ENCODE measurements at places on chromosomes 4 and X.

DNA sequence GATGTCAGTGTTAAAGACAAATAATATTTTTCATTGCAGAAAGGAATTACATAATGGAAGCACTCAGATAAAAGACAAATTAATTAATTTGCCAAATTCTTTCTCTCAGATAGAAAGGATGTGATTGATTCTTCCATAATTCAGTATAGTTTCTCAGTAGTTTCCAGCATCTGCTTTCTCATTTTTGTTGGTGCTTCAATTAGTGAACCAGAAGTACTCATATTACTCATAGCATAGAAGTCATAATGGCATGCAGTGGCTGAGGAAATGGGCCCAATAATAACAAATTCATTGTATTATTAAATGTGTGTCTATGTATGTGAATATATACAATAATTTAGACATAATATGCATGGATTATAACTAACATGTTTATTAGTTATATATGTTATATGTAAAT is 393.3 kb upstream of the TRAM1L1 start:
- DNase-seq, result no peak

DNA sequence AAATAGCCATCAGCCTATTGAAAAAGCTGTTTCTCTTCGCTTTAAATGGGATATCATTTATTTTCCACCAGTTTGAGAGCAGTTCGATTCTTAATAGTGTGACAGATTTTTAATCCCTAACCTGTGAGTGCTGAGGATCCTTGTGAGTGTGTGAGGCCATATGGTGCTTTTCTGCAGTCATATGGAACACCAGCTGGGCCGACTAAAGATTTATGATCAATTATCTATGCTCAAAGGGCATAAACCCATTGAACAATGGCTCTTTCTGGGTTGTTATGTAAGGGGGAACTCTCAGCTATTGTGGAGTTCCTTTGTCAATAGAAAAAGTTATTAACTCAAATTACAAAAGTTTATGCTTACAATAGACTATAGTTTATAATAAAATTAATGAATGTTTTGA is 1003.6 kb downstream of the FAT4 start:
- DNase-seq, result no peak

DNA sequence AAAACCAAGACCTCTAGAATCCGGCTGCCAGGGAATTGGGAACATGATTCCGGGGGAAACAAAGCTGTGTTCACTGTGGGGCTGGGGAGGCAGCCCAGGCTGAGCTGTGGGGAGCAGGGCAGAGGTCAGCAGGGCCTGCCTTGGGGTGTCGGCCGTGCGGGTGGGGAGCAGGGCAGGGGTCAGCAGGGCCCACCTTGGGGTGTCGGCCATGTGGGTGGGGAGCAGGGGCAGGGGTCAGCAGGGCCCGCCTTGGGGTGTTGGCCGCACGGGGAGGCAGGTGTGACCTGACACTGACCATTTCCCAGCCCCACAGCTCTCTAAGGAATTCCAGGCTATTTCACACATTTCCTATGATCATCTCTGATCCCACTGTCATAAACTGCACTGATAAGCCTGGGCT is 45.6 kb upstream of the CPLX1 start:
- no peak for DNase-seq

GRCh38 chrX:17987783-17988182 is 126.7 kb upstream of the RAI2 start:
- no peak for DNase-seq

GRCh38 chr4:152165146-152165545 is 370.7 kb downstream of the FBXW7 start:
- DNase-seq, result no peak

GRCh38 chr4:85864259-85865205 is 389.6 kb downstream of the ARHGAP24 start:
- DNase-seq, result no peak

DNA sequence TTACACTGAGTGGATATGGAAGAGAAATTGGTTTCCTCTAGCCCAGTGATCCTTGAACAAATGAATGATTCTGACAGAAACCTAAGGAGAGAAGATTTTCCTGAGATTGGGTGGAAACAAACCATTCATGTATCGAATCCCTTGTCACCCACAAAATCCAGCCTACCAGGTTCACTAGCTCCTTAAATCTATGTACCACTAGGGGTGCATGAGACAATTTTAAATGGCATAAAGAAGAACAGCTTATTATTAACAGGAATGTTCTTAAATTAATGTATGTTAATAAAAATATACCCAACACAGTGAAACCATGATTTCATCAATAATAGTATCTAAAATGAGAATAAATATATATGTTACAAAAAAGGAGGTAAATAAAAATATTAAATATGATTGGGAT is 118.4 kb upstream of the LNX1 start:
- DNase-seq, result no peak

DNA sequence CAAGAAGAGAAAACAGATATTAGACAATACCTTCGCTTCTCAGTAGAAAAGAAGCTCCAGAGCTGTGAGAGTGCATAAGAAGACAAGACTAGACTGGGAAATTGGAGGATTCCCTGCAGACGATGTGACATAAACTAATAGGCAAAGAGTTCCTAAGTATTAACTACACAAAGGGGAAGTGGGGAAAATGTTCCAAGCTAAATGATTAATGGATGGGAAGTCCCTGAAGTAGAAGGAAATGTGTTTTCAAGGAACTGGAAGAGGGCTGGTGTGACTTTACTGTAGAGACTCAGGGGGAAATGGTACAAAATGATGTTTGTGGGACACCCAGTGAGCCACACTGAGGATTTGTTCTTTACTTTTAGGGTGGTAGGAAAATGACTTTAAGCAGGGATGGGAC is 69.7 kb upstream of the DCLK2 start:
- no peak for DNase-seq

Data from T47D (cell line).